ENCODE measurements at places on chromosomes 12 and 14.

DNA sequence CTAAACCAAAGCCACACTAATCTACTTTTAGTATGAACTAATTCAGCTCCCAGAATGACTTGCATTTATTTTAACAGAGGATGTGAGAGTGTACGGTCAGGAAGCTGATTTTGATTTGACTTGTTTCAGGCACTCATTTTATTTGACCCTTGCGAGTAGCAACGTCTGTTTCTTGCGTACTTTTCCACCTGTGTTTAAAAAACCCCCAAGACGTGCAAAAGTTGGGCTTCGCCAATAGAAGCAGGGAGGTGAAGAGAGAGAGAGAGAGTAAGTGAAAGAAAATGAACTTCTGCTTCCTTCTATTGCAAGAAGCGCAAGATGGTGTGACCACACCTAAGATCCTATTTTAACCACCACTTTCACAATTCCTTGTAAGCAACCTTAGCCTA is 6.7 kb upstream of the SLC15A4 start:
- no peak for DNase-seq

GRCh38 chr12:42162965-42163364 is 18.3 kb upstream of the GXYLT1 start:
- no peak for DNase-seq

DNA sequence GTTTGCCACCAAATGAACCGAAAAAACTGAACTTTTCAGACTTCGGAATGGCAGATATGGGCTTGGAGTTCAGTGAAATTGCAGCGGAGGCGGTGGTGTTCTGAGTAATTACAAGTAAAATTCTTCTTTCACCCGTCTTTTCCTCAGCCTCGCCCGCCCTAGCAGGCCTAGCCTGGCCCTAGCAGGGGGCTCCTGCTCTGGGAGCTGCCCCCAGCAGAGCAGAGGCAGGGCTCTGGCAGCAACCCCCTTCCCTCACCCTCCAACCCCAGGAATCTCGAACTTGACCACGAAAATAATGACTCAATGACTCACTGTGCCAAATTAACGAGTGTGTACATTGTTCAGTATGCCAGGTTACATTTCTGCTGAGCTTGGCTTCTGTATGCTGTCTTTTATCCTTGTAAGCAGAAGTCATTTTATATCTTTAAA is 1.1 kb downstream of the PAPLN start:
- DNase-seq, result peak; percentile 78

- no peak for DNase-seq
Observed at GRCh38 chr12:39341179-39341578, 101.7 kb downstream of the KIF21A start.

- peak; percentile 94 for DNase-seq
Observed at GRCh38 chr12:91219511-91219910, 36.9 kb upstream of the DCN start.

DNA sequence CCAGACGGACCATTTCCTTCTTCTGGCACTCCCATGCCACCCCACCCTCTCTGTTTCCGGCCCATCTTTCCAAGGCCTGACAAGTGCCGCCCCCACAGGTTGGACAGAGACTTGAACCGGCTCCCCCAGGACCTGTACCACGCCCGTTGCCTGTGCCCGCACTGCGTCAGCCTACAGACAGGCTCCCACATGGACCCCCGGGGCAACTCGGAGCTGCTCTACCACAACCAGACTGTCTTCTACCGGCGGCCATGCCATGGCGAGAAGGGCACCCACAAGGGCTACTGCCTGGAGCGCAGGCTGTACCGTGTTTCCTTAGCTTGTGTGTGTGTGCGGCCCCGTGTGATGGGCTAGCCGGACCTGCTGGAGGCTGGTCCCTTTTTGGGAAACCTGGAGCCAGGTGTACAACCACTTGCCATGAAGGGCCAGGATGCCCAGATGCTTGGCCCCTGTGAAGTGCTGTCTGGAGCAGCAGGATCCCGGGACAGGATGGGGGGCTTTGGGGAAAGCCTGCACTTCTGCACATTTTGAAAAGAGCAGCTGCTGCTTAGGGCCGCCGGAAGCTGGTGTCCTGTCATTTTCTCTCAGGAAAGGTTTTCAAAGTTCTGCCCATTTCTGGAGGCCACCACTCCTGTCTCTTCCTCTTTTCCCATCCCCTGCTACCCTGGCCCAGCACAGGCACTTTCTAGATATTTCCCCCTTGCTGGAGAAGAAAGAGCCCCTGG is 1.2 kb upstream of the CMTM5 start:
- DNase-seq, result no peak

- no peak for DNase-seq
Observed at GRCh38 chr12:11162502-11162901, 8.5 kb upstream of the SMIM10L1 start.

- DNase-seq, result no peak
Observed at GRCh38 chr12:57330992-57331391, 80.0 kb upstream of the STAC3 start.

DNA sequence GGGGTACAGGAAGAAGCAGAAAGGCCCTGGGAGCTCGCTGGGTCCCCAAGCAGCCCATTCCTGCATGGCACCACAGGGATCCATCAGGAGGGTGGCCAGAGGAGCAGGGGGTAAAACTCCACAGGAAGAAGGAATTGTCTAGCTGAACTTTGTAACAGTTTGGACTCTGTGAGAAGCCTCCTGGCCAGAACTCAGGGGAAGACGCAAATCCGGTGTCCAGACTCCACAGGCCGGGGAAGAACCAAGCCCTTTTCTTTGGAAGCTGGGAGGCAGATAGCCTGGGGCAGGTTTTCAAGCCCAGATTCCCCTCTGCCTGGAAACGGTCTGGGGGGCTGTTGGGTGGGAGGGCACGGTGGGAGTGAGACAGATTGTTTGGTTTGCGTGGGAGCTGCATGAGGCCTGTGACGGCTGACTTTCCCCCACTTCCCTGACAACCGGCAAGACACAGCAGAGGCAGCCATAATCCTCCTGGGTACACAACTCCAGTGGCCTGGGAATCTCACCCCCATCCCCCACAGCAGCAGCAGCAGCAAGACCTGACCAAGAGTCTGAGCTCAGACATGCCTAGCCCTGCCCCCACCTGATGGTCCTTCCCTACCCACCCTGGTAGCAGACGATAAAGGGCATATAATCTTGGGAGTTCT is 16.7 kb downstream of the GPHB5 start:
- no peak for DNase-seq

GRCh38 chr12:43293396-43293795 is 258.6 kb downstream of the ADAMTS20 start:
- DNase-seq, result no peak

- DNase-seq, result no peak
Observed at GRCh38 chr12:14621826-14622225, 54.1 kb upstream of the PLBD1 start.

- DNase-seq, result no peak
Observed at GRCh38 chr14:78319887-78320635, 149.9 kb downstream of the NRXN3 start.

- DNase-seq, result no peak
Observed at GRCh38 chr12:45730084-45730347, 510 bp downstream of the ARID2 start.

GRCh38 chr12:53098354-53098981 is 1.0 kb downstream of the IGFBP6 start:
- peak; percentile 52 for DNase-seq

DNA sequence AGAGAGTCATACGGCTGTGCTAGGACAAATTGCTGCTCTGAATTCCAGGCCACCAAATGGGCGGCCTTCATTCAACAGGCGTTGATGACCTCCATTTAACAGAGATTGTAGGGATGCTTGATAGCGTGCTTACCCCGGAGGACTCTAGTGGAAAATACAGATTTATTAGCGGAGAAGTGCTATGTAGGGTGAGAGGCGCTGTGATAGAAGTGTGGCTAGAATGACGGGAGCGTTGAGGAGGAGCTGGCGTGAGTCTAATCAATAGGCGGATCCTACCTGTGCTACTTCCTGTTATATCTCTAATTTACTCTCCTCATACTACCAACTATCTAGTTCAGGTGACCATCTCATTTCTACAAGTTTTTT is 668 bp downstream of the MRPS35 start:
- no peak for DNase-seq

GRCh38 chr12:123085066-123085465 is 65.8 kb downstream of the PITPNM2 start:
- no peak for DNase-seq

- no peak for DNase-seq
Observed at GRCh38 chr12:117118838-117119591, 19.8 kb upstream of the TESC start.

DNA sequence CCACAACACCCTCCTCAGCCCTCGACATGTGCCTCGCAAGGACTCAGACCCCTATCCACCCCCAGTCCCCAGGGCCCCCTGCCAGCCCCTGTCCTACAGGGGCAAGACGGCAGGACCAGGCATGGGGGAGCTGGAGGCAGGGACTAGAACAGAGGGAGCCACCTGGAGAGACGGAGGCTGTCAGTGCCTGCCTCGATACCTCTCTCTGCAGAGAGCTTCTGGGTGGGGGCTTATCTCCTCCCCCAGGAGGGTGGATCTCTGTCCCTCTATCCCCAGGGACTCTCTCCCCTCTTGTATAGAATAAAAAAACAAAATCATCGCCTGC is 2.0 kb upstream of the CPNE6 start:
- DNase-seq, result no peak

DNA sequence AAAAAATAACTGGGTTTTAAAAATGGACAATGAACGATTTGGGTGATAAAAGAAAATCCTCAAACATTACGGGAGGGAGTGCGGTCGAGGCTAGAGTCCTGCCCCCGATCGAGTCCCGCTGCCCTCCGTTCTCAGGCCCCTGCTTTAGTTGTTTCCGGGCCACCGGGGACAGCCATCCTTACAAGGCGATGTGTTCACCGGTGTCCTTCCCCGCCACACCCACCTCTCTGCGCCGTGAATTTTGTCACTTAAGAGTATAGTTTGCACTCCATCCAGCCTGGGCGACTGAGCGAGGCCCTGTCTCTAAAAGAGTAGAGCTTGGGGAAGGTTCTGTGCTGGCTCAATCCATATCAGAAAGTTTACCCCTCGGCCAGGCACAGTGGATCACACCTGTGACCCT is 2.9 kb downstream of the ULK1 start:
- no peak for DNase-seq

DNA sequence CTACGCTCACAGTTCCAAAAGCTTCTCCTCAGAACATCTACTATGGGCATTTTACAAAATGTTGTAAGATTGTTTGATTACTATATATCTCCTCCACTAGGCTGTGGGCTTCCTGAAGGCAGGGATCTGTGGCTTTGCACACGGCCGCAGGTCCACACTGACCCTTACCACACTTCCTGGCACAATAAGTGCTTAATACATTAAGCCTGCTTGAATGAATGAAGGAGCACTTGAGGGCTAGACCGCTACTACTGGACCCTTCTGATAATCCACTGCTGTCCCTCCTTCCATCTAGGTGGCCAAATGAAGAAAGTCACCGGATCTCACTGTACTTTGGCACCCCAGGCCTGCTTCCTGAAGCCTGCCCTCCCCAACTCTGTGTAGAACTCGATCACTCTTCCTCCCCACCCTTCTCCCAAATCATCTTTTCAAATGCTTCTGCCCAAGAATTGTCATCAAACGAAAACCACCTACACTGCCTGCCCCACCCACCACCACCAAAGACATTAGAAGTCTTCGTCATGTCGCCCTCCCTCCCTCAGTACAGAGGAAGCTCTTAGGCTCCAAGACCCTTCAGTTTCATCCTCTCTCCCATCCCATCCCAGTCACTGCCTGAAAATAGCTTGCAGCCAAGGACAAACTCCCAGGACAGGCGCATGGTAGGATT is 596 bp upstream of the ZBTB39 start:
- no peak for DNase-seq

- no peak for DNase-seq
Observed at GRCh38 chr14:100440758-100441203, 117.6 kb downstream of the SLC25A47 start.

- DNase-seq, result no peak
Observed at GRCh38 chr12:6355491-6356373, 13.9 kb upstream of the TNFRSF1A start.

- DNase-seq, result no peak
Observed at GRCh38 chr14:95229749-95230148, 72.4 kb upstream of the DICER1 start.

- DNase-seq, result no peak
Observed at GRCh38 chr12:5094986-5095385, 51.3 kb downstream of the KCNA5 start.

DNA sequence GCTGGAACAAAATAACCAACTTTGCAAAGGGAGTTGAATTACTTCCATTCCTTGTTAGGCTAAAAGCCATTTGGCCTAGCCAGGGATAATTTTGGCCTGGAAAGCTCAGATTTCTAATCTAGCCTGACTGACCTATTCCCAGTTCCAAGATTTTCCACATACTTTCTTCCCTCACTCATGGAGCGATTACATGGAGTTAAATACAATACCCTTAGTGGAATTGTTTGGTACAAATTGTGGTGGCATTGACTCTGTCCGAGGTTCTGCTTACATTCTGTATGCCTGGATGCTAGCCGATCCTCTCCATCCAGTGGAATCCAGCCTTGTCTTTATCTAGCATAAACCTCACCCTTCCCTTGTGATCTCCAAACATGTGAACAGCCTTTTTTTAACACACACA is 965.1 kb downstream of the DIO2 start:
- DNase-seq, result no peak

- no peak for DNase-seq
Observed at GRCh38 chr14:90986510-90986909, 73.9 kb downstream of the RPS6KA5 start.

DNA sequence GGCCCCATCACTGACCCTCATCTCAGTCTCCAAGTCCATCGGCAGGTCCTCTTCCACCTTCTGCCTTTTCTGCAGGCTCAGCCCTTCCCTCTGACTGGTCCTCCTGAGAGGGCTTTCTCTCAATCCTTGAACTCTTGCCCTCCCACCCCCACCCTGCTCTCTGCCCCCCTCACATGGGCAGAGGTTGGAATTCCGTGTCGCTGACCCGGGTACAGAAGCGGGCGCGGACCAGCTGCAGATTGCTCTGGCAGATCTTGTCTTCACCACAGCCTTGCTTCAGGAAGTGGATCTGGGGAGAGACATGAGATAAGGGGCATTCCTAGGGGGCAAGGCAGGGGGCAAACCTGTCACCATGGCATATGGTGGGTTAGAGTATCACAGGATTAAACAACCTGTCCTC is 12.4 kb downstream of the ITGA7 start:
- DNase-seq, result no peak

- no peak for DNase-seq
Observed at GRCh38 chr14:61377749-61378148, 56.4 kb downstream of the PRKCH start.

DNA sequence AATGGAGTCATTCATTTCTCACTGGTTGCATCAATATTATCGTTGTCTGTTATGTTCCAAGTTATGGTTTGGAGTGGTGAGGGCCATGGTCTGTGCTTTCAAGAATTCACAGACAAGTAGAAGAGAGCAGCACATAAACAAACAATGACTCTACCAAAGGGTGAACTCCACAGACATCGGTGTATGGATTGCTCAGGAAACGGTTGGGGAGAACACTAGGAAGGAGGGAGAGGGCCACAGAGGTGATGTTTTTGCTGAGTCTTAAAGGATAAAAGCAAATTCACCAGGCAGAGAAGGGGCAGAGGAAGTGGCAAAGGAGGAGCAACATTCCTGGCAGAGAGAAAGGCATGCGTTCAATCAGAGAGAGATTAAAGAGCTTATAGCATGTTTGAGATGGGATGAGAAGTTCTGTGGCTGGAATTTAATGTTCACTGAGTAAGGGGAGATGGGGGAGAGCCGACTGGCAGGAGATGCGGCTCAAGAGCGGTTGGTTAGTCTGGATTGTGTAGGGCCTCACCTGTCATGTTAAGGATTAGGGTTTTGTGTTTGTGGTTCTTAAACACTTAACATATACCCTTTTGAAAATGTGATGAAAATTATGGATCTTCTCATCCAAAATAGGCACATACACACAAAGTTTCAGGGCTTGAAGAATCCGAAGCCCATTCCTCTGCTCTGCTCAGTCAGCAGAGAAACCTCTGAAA is 42.3 kb upstream of the FRMD6 start:
- no peak for DNase-seq

Data from T1000 (cell line).